ENCODE measurements at places on chromosomes 2 and 18.

- DNase-seq: no peak
Observed at GRCh38 chr2:71552861-71553301, 99.5 kb downstream of the DYSF start.

DNA sequence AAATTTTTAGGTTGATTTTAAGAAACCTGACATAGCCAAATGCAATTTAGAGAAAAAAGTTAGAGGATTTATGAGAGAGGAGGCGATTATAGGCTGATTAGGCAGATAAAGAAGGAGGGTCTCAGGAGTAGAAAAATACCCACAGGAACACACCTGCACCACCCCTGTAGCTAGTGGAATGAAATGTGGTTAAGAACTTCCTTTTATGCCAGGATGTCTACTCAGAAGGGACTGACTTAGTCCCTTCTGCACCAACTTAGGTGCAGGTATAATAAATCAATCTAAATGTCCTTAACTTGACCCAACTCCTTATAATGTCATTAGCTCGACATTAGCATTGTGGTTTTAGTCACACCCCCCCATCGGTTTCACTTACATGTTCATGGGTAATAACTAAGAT is 1274.5 kb upstream of the TMEFF2 start:
- no peak for DNase-seq

GRCh38 chr2:212606232-212606631 is 67.6 kb upstream of the ERBB4 start:
- DNase-seq: no peak

DNA sequence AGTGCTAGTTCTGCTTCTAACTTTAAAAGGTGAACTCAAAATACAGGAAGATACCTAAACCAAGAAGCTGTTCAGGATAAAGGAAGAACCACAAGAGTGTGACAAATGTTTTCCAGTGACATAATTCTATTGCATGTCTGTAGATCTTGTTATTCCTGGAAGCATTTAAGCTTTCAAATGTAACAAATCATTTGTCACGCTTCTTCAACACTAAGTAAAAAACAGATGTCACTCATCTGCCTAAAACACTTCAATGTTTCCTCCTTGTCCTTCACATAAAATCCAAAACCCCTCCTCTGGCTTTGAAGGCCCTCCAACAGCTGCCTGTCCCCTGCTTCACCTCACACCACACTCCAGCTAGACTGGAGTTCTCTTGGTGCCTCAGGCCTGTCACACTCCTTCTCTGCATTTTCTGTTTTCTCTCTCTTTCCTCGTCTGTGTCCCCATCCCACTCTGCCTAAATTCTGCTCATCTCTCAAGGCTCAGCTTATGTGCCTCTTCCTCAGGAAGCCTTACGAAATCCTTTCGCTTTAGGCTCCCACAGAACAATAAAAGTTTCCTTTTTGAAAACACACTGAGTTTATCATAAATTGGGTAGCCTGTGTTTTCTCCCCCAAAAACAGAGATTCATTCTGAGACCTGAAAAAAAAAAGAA is 6.4 kb upstream of the CLEC4F start:
- no peak for DNase-seq

DNA sequence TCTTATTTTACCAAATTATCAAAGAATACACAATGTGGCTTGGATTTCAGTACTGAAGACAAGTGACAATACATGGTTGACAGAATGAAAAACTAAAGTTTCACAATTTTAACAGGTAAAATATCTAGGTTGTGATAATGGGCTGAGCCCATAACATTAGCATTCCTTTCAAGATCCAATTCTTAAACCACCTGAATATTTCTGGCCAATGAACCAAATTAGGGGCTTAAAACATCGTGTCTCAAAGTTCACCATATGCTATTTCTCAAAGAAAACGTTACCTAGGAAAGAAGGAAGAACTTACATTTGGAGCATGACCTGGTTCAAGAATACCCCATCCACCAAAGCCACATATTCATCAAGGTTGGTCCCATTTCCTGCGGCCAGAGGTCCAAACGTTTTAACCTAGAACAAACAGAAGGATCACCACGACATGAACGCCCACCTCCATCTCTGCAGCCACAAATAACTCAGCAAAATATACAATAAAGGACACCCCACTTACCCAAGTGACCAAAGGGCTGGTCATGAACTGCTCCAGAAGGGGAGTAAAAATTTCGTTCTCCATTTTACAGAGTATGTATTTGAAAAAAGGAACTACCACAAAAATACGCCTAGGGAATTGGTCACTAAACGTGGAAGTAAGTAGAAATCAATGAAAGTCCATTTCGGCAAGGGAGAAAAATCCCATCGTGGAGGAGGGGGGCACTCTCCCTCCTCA is 984 bp downstream of the CCDC88A start:
- DNase-seq: no peak
